ENCODE measurements at places on chromosomes 1 and 21.

- no peak for DNase-seq
These were observed 4.6 kb upstream of the NKAIN1 start for GRCh38 chr1:31244326-31244725.

DNA sequence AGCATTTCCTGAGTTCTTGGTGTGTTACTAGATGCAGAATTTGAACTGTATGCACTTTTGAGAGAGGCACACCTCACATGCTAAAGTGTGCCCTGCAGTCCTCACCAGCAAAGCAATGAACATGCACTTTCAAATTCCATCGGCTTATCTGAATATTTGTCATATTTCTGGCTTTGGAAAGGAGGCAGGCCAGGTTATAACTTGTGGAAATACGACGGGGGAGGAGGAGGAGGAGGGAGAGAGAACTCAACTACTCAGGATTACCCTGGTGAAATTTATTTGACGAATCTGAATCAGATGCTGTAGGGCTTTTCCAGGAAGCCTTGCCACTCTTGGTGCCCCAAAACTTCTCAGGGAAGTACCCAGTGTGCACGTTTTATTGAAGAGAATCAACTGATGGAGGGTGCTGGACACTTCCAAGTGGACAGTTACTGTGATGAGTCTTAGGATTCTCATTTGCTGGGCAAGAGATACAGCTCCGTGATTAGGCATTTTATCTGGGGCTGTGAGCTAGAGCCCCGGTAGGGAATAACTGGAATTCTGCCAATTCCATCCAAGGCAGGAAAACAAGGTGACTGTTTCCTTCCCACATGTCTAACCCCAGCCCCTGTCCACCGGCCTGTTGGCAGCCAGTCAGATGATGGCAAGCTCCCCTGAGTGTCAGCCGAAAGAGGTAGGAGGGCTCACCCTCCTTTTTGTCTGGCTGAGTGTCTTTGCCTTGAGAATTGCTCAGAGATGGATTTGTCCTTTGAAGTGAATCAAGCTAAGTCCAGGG lies 3.8 kb downstream of the PDPN start:
- no peak for DNase-seq

GRCh38 chr1:24216276-24217074 lies 29.4 kb upstream of the IFNLR1 start:
- no peak for DNase-seq

DNA sequence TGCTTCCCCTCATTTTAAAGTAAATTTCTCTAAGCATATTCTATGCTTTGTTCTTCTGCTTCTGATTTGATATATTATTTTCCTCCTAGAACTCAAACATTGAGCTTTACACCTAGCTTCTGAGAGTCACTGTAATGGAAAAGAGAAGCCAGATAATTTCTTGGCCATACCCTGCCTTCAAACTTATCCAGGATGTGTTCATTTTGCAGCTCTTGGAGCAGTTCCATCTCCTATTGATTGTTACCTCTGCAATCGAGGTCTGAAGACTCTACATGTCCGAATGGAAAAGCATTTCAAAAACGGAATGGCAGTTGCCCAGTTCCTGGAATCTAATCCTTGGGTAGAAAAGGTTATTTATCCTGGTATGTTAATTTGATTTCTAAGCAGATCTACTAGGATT lies 20.8 kb downstream of the CTH start:
- no peak for DNase-seq

DNA sequence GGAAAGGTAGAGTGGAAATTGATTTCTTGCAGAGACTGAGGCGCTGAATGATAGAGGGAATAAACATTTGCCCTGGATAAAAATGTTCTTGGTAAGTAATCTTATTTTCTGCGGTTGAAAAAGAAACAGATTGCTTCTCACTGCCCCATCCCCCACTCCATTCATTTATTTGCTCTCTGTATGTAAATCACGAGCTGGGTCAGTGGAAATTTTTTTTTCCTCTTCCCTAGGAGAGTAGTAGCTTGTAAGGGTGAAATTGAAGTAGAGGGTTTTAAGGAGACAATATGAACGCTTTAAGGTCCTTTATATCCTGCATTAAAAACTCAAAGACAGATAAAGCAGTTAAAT lies 1.4 kb upstream of the BRINP3 start:
- no peak for DNase-seq

DNA sequence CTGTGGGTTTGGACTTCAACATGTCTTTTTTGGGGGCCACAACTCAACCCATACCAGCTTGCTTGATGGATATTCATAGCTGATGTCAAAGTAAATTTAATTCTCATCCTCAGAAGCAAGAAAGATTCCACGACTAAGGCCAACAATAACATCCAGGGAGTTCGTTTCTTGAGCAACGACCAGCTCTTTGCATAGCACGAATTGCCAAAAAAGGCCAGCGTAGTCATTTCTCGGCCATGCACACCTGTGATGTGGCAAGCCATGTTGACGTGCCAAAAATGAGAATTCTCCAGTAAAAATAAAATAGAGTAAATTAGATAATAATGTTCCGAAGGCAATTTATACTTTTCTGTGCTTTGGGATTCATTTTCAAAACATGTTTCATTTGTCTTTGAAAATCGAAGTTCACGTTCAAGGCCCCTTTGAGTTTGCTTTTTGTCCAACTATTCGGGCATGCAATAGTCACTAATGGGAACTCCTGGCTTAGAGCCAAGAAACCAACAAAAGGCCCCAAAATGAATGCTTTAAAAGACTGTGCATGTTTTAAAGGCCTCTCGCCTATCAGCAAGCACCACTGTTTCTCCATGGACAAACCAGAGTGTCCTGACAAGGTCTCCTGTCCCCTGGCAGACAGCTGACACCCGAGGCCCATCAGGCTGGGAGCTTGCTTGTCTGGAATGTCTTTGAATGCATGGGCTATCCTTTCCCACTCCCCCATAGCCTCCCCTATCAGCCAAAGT lies 14.4 kb upstream of the IGSF5 start:
- no peak for DNase-seq

- DNase-seq = no peak
These were observed 72.6 kb upstream of the PGBD5 start for GRCh38 chr1:230498704-230499103.

GRCh38 chr1:2927393-2928360 lies 93.6 kb upstream of the ACTRT2 start:
- DNase-seq = no peak

DNA sequence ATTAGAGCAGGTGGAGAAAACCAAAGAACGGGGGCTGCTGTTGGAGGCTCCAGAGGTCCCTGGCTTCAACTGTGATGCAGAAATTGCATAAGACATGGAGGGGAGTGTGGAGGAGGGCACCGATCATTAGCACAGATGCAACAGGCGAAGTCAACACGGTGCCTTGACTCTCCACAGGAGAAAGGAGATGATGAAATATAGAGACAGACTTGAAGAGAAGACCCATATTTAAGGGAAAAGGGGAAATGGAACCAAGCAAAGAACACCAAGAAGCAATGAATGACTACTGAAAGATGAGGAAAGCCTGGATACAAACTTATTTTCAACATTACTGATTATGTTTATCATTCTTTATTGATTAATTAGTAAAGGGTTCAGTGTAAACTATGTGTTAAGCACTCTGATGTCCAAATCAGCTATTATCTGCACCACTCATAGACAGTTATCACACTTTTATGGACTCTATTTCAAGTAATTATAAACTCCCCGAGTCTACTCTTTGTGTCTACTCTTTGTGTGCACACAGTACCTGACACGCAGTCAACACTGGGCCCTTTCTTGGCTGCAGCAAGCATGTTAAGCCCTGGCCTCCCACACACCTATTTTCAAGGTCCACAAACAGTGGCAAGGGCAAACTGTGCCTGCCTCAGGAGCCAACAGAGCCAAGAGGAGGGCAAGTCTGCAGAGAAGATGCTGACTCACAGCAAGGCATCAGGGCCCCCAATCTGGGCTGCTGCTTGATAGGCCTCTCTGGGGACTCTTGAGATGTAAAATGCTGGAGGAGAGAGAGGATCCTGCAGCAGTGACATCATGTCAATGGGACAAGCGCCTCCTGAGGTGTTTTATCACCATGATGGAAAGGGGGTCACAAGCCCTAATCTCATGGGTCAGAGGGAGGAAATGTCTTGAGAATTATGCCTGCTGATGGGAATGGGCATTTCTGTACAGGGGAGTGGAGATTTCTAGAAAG lies 17.6 kb downstream of the PCNX2 start:
- DNase-seq = no peak

GRCh38 chr1:36790191-36790590 lies 244.1 kb downstream of the GRIK3 start:
- no peak for DNase-seq

GRCh38 chr1:46219551-46220520 lies 16.7 kb downstream of the LURAP1 start:
- DNase-seq = no peak

DNA sequence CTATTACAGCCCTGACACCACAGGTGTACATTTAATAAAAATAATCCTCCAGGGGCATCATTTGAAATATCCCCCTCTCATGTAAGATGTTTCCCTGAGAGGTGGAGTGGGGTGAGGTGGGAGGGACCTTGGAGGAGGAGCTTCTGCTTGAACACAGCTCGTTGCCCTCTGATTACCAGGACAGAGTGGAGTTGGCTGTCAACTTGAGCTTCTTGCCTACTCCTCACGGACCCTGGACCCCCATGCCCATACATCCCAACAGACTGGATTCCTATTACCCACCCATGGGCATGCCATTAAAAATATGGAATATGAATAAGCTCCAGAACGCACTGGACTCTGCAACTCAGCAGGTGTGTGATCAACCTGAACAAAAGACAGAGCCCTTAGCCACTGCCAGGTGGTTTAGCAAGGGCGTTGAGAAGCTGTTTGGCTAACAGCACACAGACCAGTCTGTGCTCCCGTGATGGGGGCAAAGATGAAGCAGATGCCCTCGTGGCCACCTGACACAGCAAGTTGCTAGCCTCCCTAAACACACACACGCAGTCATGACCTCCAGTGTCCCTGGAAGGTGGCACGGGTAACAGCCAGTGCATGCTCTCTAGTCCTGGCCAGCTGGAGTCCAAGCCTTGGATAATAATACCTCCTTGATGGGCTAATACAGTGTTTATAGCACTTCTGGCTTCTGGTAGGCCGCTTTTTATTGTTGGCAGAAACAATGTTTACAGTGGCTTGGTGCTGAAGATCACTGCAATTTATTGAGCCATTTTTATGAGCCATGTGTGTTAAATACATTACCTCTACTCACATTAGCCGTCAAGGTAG lies 155.0 kb downstream of the TOMM20 start:
- peak; percentile 85 for DNase-seq

DNA sequence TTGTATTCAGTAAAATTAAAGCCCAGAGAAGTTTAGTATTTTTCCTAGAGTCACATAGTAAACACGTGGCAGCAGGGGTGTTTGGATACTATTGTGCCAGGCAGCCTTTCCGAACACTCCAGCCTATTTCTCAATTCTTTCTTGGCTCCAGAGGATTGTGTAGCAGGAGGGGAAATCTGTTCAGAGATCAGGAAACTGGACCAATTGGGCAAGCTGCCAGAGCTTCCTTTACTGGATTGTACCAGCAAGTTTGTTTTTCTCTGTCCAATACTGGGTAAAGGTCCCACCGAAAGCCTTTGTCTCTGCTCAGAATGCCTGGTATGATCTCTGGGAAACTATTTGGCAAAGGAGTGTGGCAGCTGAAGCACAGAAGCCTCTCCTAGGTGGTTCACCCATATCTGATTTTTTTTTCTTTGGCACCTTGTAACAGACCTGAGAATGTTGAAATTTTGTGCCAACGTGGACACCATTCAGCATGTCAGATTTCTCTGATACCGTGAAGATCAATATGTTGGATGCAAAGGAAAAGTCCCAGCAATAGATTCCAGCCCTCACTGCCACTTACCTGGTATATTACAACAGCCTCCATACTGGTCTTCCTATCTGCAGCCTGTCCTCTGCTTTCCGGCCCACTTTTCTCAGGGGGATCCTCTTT lies 126.2 kb downstream of the FGGY start:
- no peak for DNase-seq

DNA sequence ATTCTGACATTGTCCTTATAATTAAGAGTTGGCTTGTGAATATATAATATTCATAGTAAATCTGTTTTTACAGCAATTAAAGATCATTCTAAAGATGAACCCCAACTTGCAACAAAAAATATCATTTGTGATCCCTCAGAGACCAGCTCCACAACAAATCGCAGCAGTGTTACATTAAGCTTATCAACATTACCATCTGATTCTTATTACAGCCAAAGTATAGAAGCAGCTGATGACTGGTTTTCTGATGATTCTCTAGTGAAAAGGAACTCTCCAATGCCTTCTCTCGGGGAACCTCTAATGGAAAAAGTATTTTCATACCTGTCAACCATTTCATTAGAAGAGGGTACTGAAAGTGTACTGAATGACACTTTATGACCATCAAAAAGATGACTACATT lies 45.4 kb downstream of the C1orf185 start:
- DNase-seq = no peak

GRCh38 chr1:226638001-226638601 lies 89.5 kb downstream of the STUM start:
- no peak for DNase-seq

GRCh38 chr1:199551967-199552565 lies 475.4 kb upstream of the NR5A2 start:
- no peak for DNase-seq

GRCh38 chr1:235960809-235961208 lies 94.1 kb upstream of the LYST start:
- no peak for DNase-seq

DNA sequence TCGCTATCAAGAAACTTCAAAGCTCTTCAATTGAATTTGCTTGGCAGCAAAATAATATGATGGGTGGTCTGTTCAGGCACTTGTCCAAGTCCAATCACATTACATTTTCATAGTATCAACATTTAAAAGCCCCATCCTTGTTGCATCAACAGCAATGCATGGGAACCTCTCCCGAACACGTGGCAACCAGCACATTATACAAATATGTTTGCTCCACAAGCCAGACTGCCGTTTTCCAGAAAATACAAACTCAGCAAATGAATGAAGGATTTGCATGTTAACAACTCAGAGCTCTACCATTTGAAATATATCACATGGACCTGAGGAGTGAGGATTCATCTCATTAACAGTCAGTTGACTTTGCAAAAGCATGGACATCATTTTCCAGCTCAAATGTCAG lies 20.0 kb upstream of the LYPLAL1 start:
- DNase-seq = no peak

GRCh38 chr1:47178654-47179016 lies 11.2 kb downstream of the PDZK1IP1 start:
- no peak for DNase-seq

DNA sequence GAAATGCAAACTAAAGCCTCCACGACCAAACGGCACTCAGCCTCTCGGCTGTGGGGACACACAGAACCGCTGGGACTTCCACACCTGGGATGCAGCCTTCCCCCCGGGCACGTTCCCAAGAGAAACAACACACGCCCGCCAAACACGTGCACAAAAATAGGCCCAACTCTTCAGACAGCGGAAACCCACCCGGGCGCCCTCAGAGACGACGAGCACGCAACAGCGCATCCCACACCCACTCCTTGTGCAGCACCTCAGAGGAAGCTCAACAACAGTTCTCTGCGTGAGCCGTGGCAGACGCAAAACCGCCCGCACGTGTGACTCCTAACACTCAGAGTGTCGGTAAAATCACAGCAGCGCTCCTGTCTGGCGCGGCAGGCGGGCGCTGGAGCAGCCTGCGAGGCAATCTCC lies 5.3 kb downstream of the C1orf159 start:
- DNase-seq = no peak

- no peak for DNase-seq
These were observed 7.9 kb downstream of the PANK4 start for GRCh38 chr1:2518528-2518927.
